ENCODE measurements at places on chromosomes 13 and 19.
A peak's percentile ranks its signal among the peaks of the same experiment; 100 is the strongest.

- no peak for DNase-seq
Measured at GRCh38 chr13:110937511-110938285, 22.8 kb upstream of the ANKRD10 start.

DNA sequence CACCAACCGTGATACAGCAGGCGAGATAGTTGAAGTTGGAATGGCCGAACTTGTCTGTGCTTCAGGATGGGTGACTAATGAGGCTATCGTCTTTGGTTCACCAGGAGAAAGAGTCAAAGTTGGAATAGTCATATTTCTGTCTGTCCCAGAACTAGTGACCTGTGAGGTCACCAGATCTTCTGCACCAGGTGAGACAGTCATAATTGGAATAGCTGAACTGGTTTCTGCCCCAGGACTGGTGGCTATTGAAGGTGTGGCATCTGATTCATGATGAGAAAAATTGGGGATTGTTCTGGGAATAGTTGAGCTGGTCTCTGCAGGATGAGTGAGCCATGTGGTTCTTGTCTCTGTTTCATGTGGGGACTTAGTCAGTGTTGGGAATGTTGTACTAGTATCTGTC, 71.6 kb downstream of the MUC16 start:
- no peak for DNase-seq

- DNase-seq: no peak
Measured at GRCh38 chr13:42007844-42008243, 40.6 kb upstream of the DGKH start.

DNA sequence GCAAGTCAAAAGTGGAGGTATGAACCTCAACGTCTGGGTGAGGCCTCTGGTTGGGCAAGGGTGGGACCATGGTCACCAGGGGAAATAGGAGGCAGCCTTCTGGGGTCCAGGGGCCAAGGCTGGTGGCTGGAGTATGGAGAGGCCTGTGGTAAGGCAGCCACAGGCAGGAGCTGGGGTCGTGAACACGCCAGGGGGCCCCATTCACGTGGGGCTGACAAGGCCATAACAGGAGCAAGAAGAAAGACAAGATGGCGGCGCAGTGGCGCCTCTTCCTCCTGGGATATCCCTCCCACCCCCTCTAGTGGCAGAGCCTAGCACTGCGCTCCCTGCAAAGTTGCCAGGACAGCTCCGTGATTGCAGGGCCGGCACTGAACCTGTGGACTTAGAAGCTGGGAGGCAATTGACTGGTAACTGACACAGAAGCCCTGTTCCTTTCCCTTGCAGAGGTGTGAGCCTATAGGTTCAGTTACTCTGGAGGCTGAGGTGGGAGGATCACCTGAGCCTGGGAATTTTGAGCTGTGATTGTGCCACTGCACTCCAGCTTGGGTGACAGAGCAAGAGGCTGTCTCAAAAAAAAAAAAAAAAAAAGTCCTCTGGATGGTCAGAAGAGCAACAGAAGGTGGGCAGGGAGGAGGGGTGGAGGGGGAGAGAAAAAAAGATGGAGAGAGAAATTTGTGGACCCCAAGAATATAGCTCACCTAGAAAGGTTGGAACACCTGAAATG, 19.7 kb upstream of the EDDM13 start:
- DNase-seq: peak; percentile 52

GRCh38 chr13:35992964-35993363, 138.2 kb downstream of the DCLK1 start:
- no peak for DNase-seq

- no peak for DNase-seq
Measured at GRCh38 chr13:40375489-40376171, 290.8 kb downstream of the FOXO1 start.

- no peak for DNase-seq
Measured at GRCh38 chr13:70249332-70250064, 141.2 kb upstream of the KLHL1 start.

DNA sequence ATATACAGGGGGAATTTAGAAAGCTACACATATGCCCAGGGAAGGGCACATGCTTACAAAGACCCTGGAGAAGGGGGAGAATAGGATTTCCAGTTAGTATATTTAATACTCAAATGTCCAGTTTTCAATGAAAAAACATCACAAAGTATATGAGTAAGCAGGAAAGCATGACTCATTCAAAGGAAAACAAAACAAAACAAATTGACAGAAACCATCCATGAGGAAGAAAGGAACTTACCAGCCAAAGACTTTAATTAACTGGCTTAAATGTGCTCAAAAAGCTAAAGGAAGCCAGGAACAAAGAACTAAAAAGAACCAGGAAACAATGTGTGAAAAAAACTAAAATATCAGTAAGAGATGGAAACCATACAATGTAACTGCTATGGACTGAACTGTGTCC, 716.2 kb upstream of the ARGLU1 start:
- DNase-seq: no peak

GRCh38 chr13:94028234-94028633, 451.2 kb downstream of the DCT start:
- DNase-seq: no peak

GRCh38 chr19:34217952-34218817, 36.2 kb upstream of the GARRE1 start:
- DNase-seq: no peak

DNA sequence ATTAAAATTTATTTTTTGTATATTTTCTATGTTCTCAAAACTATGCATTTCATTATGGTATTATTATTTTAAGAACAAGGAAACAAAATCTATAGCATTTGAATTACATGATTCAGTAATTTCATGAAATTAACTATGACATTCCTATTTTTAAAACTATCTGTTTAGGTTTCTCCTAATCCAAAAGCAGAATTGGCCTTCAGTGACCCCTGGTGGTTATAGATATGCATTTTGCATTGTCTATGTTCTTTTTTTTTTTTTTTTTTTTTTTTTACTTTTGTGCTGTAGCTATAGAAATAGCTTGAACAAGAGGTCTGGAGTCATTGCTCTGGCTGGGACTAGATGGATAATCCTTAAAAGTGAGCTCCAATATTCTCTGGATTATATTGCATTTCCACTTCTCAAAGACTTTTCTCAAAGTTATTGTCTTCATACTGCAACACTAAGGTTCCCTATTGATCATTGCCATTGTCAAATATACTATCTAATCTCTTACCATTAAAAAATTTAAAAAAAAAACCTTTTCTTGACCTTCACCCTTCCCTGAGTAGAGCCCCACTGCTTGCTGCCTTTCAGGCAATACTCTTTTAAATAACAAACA, 15.9 kb upstream of the DNAJC3 start:
- DNase-seq: no peak

- no peak for DNase-seq
Measured at GRCh38 chr19:34766386-34766785, 6.6 kb downstream of the ZNF599 start.

DNA sequence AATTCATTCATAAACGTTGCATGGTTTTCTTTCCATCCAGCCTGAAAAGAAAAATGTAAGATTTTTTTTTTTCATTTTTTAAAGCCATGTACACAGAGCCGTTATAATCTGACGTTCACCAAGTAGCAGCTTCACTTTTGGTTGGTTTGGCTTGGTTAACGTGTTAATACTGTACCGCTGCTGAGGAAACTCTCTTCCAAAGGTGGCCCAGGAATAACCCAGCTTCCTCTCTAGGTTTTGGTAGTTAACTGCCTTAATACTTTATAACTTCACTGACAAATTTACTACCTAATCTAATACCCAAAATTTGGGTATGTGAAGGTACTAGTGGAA, 1.7 kb downstream of the INTS6 start:
- no peak for DNase-seq

- DNase-seq: no peak
Measured at GRCh38 chr19:32480321-32480720, 74.8 kb downstream of the DPY19L3 start.

- DNase-seq: no peak
Measured at GRCh38 chr19:3451451-3451866, 28.9 kb downstream of the SMIM24 start.

DNA sequence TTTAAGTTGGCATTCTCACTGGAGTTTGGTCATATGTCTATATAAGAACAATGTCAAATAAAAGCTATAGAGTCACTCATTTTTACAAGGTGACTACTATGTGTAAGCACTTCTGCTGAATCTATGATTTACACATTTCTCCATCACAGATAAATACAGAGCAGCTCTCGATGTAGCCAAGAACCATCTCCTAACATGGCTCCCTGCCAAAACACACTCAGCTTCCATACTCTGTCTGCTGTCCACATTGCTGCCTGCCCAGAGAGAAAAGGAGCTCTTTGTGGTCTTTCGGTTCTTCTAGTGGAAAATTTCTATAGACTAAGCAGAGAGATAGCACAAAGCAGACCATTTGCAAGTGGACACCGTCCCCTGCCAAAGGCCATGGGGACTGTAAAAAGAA, 190.9 kb upstream of the KLF12 start:
- DNase-seq: no peak

GRCh38 chr19:48726556-48726955, 7.0 kb upstream of the MAMSTR start:
- DNase-seq: no peak

GRCh38 chr13:49165798-49166752, 54.1 kb upstream of the MLNR start:
- DNase-seq: no peak

DNA sequence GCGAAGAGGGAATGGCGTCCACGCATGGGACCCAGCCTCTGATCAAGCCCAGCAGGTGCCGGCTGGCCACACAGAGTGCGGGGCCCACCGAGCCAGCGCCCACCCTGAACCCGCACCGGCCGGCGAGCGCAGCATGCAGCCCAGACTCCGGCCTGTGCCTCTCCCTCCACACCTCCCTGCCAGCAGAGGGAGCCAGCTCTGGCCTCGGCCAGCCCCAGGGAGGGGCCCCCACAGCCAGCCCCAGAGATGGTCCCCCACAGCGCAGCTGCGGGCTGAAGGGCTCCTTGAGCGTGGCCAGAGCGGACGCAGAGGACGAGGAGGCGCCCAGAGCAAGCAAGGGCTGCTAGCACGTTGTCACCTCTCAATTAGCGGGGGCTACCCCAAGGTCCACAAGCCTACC, 904.5 kb downstream of the SLITRK6 start:
- no peak for DNase-seq

GRCh38 chr13:103607995-103608394, 541.8 kb upstream of the SLC10A2 start:
- no peak for DNase-seq

GRCh38 chr19:2887391-2887914, 13.3 kb upstream of the ZNF57 start:
- no peak for DNase-seq

DNA sequence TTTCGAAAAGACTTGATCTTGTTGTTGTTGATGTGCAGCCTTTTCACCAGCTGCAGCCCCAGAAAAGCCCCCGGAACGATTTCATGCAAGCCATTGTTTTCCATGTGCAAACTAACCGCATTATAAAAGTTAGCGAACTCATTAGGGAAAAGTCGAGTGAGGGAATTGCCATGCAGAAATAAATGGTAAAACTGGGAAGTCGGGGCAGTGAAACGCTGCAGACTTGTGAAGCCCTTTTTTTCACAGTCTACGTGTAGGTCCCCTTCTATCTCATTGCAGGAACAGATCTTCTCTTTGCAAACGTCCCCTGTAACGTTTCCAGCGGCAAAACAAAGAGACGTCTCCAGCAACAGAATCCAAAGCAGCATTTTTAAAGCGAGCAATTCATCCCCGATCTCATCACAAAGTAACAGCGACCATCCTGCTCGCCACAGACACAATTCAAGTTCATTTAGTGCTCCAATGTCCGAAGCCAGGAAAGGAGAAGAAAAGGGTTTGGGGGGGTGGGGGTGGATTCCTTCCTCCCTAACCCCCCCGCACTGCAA, 1.1 kb downstream of the SLITRK1 start:
- no peak for DNase-seq

- DNase-seq: no peak
Measured at GRCh38 chr19:722553-723101, 13.9 kb downstream of the PALM start.

GRCh38 chr19:41705393-41706174, 2.8 kb upstream of the CEACAM5 start:
- DNase-seq: peak; percentile 16

GRCh38 chr19:17946965-17947784, 14.4 kb downstream of the CCDC124 start:
- no peak for DNase-seq

GRCh38 chr13:108267347-108267746, 2.2 kb upstream of the TNFSF13B start:
- DNase-seq: no peak

DNA sequence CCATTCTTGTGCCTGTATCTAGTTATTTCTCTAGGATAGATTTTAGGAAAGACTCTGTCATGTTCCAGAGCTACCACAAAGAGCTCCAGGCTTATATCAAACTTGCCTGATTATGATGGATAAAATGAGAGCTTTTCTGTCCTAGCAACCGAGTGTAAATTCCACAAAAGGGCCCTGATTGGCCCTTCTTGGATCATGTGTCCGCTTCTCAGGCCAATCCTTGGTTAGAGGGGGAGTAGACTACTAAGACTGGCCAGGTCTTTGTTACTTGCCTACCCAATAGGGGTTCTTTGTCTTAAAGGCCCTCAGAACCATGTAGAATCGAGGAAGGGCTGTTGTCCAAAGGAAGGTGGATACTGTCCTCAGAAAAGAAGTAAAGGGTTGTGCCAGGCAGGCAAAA, 2.4 kb downstream of the DHX34 start:
- no peak for DNase-seq

DNA sequence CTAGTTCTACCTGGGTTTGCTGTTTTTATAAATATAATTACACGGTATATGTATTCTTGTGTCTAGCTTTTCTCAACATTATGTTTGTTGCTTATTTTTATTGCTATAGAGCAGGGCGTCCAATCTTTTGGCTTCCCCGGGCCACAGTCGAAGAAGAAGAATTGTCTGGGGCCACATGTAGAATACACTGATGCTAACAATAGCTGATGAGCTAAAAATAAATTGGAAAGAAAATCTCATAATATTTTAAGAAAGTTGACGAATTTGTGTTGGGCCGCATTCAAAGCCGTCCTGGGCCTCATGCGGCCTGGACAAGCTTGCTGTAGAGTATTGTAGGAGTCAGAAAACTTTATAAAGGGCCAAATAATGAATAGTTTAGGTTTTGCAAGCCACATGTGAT, 33.9 kb downstream of the GPR12 start:
- DNase-seq: no peak

- no peak for DNase-seq
Measured at GRCh38 chr19:55606817-55607216, 1.4 kb downstream of the ZNF865 start.

GRCh38 chr13:53921473-53921872, 892.9 kb downstream of the OLFM4 start:
- no peak for DNase-seq

DNA sequence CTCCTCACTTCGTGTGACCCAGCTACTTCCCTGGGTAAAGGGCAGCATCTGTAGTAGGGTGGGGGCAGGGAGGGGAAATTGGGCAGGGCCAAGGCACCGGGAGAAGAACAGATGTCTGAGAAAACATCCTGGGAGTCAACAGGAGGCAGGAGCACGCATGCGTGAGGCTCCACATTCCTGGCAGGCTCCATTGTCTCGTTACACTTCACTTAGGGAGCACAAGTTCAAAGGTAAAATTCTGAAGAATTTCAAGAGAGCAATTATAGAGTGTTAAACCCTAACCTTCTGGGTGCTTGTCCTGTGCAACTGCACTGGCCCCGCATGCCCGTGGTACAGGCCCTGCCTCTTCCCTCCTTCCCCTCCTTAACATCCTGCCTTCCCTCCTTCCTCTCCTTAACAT, 79.6 kb upstream of the POMP start:
- no peak for DNase-seq

Data from activated CD8-positive, alpha-beta memory T cell treated with anti-CD3 and anti-CD28 coated beads for 48 hours (primary cell).